ENCODE measurements at places on chromosomes 7 and 10. TPM values are rescaled to one million over a fixed set of nuclear protein-coding genes. Genes with fewer than 3 reads are reported as not detected.

CDHR3 gene
- 3.1 TPM for total RNA-seq

PIP gene
- not detected for total RNA-seq

MLXIPL gene
- total RNA-seq = 117 TPM

FXYD4 gene
- 1.6 TPM for total RNA-seq

OPTN gene
- total RNA-seq = 70.3 TPM

TAF3 gene
- 7.7 TPM for total RNA-seq

SPDYE16 gene
- not detected for total RNA-seq

NOS3 gene
- total RNA-seq = 12.6 TPM

ABCC2 gene
- total RNA-seq = 183 TPM

HTR5A gene
- total RNA-seq = not detected

ITIH5 gene
- total RNA-seq = 42.0 TPM

WIPF3 gene
- total RNA-seq = 11.2 TPM

ENTPD1 gene
- 68.3 TPM for total RNA-seq

HOXA7 gene
- not detected for total RNA-seq

FGFBP3 gene
- 0.72 TPM for total RNA-seq

DRGX gene
- not detected for total RNA-seq

ZPBP gene
- not detected for total RNA-seq

UNCX gene
- not detected for total RNA-seq

ANKRD30A gene
- total RNA-seq = not detected

FAM25G gene
- not detected for total RNA-seq

CISD1 gene
- total RNA-seq = 34.2 TPM

FAM25C gene
- total RNA-seq = not detected

MAPK8 gene
- total RNA-seq = 40.0 TPM

SPDYE1 gene
- not detected for total RNA-seq

ARHGEF5 gene
- total RNA-seq = 45.8 TPM

GHRHR gene
- 12.3 TPM for total RNA-seq

TMEM229A gene
- total RNA-seq = 0.66 TPM

IFIT1B gene
- not detected for total RNA-seq

TBC1D12 gene
- total RNA-seq = 11.9 TPM

TMEM130 gene
- 0.26 TPM for total RNA-seq

SLC26A5 gene
- total RNA-seq = 0.23 TPM

WDR37 gene
- total RNA-seq = 15.5 TPM

ITGA8 gene
- 2.4 TPM for total RNA-seq

ADRA2A gene
- total RNA-seq = 346 TPM

FKBP6 gene
- not detected for total RNA-seq

NKX2-3 gene
- total RNA-seq = 4.4 TPM

APBB1IP gene
- total RNA-seq = 40.1 TPM

All from mucosa of gallbladder (tissue), 1 donor.